ENCODE measurements at places on chromosomes 11 and 22. TPM values are rescaled to one million over a fixed set of nuclear protein-coding genes. Genes with fewer than 3 reads are reported as not detected.

The KDM4F gene
- total RNA-seq, result not detected

The TTC36 gene
- 0.82 TPM for total RNA-seq

The OR51E2 gene
- total RNA-seq, result not detected

The GNB1L gene
- 12.9 TPM for total RNA-seq

The CECR2 gene
- 0.53 TPM for total RNA-seq

The ZNF195 gene
- total RNA-seq, result 95.1 TPM

The GTSE1 gene
- 109 TPM for total RNA-seq

The ZNF280B gene
- 5.3 TPM for total RNA-seq

The ARHGAP42 gene
- total RNA-seq, result not detected

The TRIM51 gene
- total RNA-seq, result not detected

The ZNHIT2 gene
- total RNA-seq, result 10.7 TPM

The MICALL1 gene
- 32.1 TPM for total RNA-seq

DNA sequence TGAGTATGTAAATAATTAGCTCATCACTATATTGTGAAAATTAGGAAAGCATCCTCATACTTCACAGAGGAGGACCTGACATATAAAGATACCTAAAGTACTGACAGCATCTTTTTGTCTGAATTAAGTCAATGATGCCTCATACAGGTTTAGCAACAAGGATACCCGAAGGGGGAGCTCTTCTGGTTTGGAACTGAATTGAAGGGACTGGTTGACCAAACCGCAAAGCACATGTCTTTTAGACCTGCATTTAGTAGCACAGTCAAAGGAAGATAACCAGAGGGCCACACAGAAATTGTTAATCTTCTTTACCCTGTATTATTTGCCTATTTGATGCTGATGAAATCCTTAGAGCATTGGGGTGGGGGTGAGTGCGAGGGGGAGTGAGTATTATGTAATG, 12.9 kb upstream of the WT1 start:
- DNase-seq, result peak; percentile 5

DNA sequence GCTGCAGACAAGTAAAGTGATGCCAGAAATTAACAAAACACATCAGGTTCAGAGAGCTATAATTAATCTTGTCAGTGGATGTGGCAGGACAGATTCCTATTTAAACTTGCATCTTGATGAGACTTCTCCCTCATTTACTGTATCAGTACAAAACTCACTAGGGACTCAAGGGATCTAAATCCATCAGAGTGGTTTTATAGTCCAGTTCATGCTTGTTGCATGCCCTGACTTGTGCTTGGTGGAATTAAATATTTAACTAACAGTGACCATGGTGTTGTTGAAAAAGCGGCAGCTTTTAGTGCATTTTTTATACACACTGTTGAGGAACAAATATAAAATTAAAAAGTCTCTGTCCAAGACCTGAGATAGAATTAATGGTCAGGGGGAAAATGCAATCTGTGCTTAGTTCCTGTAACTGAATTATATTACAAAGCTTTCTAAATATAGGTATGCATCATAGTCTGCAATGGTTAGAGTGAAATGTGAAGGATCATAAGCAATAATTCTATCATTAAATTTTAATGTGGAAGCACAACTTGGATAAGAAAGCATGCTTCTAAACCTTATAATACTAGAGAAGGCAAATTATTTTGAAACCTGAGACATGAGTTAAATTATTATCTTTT, 1475.5 kb upstream of the TENM4 start:
- no peak for DNase-seq

DNA sequence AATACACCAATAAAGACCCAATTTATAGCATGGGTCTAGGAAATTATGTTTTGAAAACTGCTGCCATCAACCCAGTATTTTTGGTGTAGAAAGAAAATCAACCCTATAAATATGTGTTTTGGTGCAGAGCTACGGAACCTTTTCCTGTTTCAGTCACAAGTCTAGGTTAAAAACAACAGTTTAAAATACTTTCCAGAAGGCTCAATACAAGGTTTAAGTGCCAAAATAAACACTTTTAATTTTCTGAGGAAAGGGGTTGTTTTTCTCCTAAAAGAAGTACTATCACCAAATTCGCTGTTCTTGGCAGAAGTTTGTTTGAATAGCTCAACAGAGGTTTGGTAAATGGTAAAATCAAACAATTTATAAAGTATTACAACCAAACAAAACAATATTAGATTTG, 201.3 kb downstream of the TMEM135 start:
- no peak for DNase-seq

GRCh38 chr11:78586452-78587046, 11.9 kb upstream of the NARS2 start:
- DNase-seq, result peak; percentile 49

GRCh38 chr22:42830161-42830560, 26.9 kb downstream of the ARFGAP3 start:
- no peak for DNase-seq

GRCh38 chr11:132898021-132898420, 634.3 kb downstream of the OPCML start:
- DNase-seq, result no peak

- no peak for DNase-seq
Observed at GRCh38 chr11:114159320-114159719, 99.8 kb downstream of the ZBTB16 start.

- DNase-seq, result peak; percentile 98
Observed at GRCh38 chr11:73982990-73983740, 522 bp upstream of the UCP2 start.

- DNase-seq, result peak; percentile 98
Observed at GRCh38 chr11:64241491-64242374, 838 bp downstream of the FKBP2 start.

DNA sequence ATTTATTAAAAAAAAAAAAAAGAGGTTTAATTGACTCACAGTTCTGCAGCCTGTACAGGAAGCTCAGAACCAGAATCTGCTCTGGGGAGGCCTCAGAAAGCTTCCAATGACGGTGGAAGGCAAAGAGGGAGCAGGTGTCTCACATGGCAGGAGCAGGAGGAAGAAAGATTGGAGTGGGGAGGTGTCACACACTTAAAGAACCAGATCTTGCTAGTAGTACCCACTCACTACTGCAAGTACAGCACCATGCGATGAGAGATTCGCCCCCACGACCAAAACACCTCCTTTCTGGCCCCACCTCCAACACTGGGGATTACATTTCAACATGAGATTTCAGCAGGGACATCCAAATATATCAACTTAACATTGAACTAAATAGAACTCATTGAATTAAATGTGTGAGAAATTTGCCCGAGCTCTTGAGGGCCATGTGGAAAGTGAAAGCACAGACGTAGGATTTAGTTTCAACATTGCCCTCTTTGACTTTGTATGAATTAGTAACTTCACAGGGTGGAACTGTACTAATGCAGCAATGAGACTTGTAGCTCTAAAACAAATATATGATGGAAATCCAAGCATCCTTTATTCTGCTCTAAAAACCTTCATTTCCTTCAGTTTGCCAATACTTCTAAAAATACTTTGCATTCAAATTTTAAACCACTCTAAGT, 628.2 kb downstream of the FAM181B start:
- DNase-seq, result no peak

DNA sequence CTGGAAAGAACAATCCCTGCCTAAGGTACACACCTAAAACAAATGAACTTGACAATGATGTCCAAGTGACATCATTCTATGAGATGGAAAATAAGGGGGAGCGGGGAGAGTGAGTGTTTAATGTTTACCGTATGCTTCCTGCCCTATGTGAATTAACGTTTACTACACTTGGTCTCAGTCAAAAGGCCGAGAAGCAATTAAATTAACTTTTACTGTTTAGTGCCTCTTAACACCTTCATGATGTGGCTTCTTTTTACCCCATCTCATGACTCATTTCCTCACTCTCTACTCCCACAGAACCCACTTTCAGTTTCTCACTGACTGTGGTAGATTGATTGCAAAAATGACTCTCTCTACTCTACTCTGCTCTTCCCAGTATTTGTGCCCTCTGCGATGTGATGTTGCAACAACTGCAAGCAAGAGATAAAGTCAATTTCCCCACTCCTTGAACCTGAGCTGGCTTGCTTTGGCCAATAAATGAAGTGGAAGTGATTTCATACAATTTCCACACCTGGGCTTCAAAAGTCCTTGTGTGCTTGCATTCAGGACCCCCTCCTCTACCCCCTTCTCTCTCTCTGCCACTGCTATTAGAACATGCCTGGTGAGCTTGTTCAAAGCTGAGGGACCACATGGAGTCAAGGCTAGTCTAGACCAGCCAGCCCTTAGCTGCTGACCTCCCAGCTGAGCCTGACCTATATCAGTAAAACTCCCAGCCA, 11.6 kb upstream of the ALKBH3 start:
- no peak for DNase-seq

DNA sequence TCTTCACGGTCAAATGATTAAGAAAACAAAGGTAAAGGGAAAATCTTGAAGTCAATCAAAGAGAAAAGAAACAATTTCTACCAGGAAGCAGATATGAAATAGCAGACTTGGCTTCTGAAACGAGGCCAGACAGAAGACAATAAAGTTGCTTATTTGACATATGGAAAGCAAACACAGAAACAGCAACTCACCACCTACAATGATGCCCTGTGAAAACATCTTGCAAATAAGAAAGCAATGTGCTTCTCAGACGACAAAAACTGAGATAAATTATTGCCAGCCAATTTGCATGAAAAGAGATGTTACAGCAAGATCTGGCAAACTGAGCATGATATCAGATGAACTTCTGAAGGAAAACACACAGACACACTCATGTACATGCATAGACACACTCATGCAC, 45.9 kb upstream of the CTSC start:
- no peak for DNase-seq

GRCh38 chr22:41383085-41383484, 1.3 kb downstream of the TEF start:
- no peak for DNase-seq

DNA sequence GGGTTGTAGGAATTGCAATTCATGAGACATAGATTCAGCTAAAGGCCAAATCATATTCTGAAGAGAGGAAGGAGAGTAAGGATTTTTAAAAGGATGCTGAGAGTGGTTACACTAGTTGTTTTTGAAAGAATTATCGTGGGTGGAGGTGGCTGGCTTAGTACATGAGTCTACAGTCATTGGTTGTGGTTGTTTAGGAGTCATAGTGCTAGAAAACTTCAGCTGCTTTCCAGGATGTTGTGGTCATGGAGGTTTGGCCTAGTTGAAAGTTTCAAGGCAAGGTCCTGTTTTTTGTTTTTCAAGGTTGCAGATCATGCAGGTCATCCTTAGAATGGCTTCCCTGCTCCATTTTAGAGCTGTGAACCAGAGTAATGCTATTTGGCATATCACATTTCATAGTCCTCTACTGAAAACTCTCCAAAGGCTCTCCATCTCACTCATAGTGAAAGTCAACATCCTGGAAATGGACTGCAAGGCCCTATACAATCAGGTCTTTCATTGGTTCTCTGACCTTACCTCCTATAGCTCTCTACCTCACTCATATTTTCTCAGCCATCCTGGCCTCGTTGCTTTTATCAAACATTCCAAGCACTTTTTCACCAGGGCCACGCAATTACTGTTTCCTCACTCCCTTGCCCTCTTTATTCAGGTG, 26.1 kb upstream of the ZBTB44 start:
- DNase-seq, result no peak

GRCh38 chr22:31089160-31090100, 8.3 kb downstream of the SMTN start:
- peak; percentile 64 for DNase-seq

DNA sequence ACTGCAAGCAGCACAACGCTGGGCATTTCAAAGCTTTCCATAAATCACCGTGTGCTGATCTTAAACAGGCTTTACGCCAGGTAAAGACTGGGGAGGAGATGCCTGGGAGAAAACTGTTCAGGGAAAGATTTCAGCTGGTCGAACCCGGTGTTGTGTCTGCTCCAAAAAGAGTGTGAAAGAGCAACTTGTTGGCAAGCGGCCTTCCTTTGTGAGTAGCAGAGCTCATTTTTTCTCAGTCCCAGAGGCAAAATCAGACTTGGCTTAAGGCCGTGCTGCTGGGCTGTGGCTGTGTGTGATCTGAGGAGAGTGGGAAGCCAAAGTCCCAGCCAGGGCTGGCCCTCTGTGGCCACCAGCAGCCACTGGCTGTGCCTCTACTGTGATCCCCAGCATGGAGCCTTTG, 75.7 kb upstream of the E2F8 start:
- DNase-seq, result no peak

DNA sequence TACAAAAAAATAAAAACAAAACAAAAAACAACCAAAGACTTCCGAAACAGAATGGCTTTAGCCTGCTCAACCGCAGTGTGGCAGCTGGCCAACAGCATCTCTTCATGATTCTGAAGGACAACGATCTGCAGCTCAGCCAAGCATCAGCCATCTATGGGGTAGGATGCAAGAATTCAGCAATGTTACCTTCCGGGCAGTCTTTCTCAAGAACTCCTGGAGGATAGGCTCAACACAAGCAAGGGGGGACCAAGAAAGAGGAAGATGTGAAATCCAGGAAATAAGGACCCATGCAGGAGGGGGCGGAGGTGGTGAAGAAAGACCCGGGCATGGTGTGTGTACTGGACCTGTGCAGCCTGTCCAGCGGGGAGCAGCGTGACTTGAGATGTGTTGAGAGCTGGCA, 3.5 kb upstream of the TSPO start:
- DNase-seq, result peak; percentile 56

DNA sequence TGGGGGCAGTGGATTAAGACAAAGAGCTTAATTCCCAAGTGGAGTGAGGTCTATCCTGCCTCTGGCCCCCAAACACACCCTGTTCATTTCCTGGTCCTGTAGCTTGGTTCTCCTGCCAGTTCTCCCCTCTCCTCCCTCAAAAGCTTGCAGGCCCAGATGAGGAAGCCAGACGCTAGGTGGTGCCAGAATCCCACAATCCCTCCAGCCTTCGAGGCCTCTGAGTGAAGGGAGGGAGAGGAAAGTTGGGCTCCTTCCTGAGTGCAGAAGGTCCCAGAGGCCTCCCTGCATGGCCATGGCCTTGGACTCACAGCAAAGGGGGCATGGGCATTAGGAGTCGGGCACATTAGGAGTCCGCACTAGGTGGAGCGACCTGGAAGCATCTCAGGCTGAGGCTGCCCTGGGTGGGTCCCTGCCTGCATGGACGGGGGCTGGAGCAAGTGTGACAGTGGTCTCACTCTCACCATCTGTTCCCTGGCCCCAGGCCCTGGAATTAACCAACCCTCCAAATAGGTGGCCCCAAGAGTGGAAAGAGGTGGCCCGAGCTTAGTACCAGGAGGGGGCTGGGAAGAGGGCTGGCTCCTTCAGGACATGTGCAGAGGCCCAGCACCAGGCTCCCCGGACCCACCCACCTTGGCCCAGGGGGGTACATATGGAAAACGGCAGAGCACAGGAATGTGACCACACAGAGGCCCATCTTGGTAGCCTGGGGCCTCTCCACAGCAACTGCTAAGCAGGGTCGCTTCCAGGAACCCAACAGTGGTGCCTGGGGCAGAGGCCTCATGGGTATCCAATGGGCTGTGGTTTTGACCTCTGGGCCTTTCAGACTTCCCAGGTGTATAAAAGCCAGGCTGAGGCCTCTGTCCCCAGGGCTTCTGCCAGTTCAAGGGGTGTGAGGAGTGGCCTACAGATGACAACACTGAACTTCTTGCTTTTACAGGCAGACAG, 5.2 kb downstream of the FXYD2 start:
- peak; percentile 35 for DNase-seq
